ENCODE measurements at places on chromosomes 2 and 18. TPM values are rescaled to one million over a fixed set of nuclear protein-coding genes. Genes with fewer than 3 reads are reported as not detected.

- H3K4me1 ChIP-seq, result peaks cover 4% of the 10 kb centered on the region
- H3K27ac ChIP-seq, result no peak overlapping the region
- no peak overlapping the region for H3K4me3 ChIP-seq
Observed at GRCh38 chr2:20186078-20186854, 38.7 kb downstream of the SDC1 start.

DNA sequence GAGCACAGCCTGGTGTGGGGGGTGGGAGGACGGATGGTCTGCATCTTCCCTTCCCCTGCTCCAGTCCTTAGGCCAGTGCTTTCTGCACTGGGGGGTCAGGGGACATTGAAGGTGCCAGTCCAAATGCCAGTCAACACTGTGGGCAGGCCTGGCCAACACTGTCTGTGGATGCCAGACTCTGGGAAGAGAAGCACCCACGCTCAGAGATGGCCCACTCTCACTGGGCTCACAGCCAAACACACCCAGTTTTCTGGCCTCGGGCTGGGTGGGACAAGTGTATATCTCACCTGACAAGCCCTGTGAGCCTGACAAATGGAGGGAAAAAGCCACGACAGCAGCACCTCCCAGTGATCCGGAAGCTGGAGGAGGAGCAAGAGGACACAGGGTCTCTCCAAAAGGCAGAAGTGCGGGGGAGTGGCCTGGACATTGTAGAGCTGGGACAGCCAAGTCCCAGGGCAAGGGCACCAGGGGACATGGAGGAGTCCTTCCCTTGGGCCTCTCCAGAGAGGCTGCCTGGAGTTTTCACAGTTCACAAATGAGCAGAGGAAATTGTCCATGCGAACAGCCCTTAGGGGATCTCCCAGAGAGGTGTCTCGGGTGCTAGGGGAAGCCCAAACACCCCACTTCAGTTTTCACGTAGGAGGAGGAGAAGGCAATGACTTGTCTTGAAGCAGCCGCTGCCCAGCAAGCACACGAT lies 79.3 kb downstream of the SDC1 start:
- no peak for DNase-seq
- H3K4me3 ChIP-seq, result no peak overlapping the region
- no peak overlapping the region for H3K27ac ChIP-seq
- H3K36me3 ChIP-seq, result no peaks in the 10 kb centered on the region
- H3K27me3 ChIP-seq, result peaks cover 64% of the 10 kb centered on the region
- no peaks in the 10 kb centered on the region for H3K4me1 ChIP-seq

DNA sequence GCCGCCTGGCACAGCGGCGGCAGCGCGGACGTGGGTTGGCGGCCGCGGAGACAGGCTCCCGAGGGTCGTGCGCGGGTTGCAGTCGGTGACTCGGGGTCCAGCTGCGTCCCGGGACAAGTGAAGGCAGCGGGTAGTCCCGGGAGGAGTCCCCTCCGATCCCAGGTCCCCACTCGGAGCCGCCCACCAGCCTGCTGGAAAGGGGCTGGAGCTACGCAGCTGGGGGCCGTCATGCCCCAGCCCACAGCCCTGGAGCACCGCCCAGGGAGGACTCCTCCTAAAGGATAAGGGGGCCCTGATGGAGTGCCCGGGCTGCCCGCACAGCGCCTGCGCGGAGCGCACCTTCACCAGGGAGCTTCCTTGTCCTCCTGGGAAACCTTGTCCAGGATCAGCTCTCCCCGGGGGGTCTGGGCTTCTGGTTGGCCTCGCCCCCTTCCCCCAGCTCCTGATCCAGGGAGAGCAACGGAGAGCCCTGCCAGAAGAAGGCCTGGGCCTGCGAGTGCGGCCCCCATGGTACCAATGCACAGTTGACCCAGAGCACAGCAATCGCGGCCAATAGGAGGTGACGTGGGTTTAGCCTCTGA lies 25.9 kb upstream of the ALPP start:
- no peak overlapping the region for H3K4me3 ChIP-seq
- H3K27me3 ChIP-seq, result peaks cover 30% of the 10 kb centered on the region
- DNase-seq, result no peak
- H3K27ac ChIP-seq, result no peak overlapping the region

Gene MOGAT1
- not detected for total RNA-seq

Gene SIGLEC15
- total RNA-seq, result not detected

Measured in T-helper 17 cell (primary cell).